NCI-H69 (cell line): ENCODE measurements at places on chromosomes 3 and 15.
A peak's percentile ranks its signal among the peaks of the same experiment; 100 is the strongest.

GRCh38 chr15:59618406-59618805 lies 6.8 kb downstream of the GCNT3 start:
- no peak for DNase-seq

DNA sequence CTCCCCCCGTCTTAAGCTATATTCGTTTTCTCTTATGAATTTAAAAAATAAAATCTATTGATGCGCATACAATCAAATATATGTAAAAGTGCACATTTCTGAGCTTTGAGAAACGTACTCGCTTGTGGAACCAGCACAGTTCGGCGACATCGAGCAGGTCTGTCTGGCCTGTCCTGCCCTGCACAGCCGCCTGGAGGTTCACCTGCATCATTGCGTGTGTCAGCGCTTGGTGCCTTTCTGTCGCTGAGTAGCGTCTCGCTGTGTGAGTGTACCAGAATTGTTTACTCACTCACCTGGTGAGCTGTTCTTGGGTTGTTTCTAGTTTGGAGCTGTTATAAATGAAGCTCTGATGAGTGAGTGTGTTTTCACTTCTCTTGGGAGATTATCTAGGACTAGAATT lies 104.0 kb downstream of the VGLL4 start:
- peak; percentile 93 for DNase-seq

GRCh38 chr3:48528048-48528447 lies 24.1 kb upstream of the SHISA5 start:
- no peak for DNase-seq

- peak; percentile 70 for DNase-seq
These were observed 58.6 kb upstream of the SLITRK3 start for GRCh38 chr3:165254812-165255211.

GRCh38 chr3:112640930-112641801 lies at the start of gene CCDC80:
CCDC80 (minus strand) TSS chr3:112641143; CDS start chr3:112639905, 1,238 bp downstream.
- DNase-seq = peak; percentile 25

GRCh38 chr15:76999996-77000395 lies 5.1 kb downstream of the PSTPIP1 start:
- DNase-seq = no peak

- DNase-seq = peak; percentile 91
These were observed 132.0 kb downstream of the ARNT2 start for GRCh38 chr15:80536231-80536630.

- DNase-seq = peak; percentile 77
These were observed 1.1 kb upstream of the EPHA6 start for GRCh38 chr3:96813134-96813819.

- no peak for DNase-seq
These were observed 89.2 kb downstream of the FBN1 start for GRCh38 chr15:48556159-48556897.
